ENCODE measurements at places on chromosomes 12 and 14.

DNA sequence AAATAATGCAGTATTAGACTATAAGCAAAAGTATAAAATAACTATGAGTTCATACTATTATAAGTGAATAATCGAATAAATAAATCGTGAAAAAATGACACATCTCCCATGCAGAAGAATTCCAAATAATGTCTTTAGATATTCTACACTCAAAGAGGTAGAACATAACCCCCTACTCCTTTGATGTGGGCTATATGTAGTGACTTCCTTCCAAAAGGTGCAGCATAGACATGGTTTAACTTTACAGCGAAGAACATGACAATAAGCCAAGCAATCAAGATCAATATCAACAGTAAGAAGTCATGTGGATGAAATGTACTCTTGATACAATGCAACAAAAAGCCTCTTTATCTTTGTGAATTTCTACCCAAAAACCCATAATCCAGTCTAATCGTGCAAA lies 46.0 kb upstream of the HIF1A start:
- no peak for DNase-seq

DNA sequence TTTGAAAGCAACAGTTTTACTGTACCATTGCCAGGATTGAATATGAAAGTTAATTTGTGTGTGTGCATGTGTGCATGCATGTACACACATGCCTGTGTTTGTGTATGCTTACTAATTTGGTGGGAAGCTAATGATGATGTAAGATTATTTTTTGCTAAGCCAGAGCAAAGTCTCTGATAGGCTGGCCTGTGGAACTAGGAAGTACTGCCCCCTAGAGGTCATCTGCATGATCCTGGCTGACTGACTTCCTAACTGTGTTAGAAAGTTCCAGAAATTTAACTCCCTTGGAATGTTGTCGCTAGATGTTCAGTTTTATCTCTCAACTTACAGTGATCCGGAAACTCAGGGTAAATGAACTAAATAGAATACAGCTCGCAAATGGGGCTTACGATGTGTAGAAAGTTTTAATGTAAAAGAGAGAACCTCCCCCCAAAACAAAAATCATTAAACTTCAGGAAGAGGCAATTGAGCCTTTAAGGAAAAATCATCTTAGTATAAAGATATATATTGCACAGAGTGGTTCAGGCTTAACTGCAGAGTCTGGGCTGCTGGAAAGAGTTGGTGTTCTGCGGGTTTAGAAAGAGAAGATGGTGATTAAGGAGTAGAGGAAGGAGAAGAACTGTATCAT lies 34.3 kb upstream of the SLC38A1 start:
- no peak for DNase-seq

GRCh38 chr12:112908548-112908947 lies 1.8 kb downstream of the OAS1 start:
- DNase-seq = no peak

DNA sequence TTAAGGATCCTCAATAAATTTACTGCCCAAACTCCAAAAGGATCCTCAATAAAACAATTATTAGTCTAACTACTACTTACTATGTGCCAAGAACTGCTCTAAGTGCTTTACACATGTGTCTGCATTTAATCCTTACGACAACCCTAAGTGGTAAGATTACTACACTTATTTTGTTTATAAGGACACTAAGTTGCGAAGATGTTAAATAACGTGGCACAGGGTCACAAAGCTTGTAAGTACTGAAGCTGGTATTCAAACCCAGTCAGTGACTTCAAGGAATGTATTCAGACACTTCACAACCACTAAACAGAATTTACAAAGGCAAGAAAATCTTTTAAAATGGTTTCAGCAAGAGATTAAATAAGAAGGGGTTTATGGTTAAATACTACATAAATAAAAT lies 13.0 kb downstream of the FERMT2 start:
- DNase-seq = no peak

DNA sequence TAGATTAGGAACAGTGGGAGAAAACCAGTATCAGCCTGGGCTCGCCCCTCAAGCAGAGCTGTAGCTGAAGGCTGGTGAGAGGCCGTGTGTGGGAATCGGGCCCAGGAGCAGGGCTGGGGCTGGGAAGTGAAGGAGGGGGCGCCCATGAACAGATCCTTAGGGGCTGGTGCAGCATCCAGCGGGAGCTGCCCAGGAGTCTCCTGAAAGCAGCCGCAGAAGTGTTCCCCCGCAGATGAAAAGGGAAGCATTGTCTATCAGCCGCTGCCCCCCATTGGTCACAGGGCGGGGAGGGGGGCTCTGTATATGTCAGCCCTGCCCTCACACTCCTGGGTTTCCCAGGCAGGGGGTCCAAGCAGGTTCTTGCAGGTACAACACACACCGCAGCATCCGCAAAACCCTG lies 15.6 kb upstream of the RFLNA start:
- no peak for DNase-seq

DNA sequence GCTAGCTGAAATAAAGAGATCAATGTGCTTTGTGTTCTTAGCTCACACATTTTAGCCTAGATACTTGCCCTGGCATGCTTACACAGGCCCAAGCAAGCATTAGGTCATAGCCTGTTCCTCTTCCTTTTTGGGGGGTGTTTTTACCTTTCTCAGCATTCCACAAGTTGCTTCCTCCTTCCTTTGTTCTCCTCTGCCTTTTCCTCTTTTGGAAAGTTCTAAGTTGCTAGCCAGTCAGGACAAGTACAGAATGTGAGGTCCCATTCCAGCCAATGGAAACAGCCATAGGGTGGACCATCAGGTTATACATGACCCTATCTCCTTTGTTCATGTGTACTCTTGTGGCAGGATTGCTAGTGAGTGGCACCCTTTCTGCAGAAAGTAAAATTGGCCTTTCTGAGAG lies 154.9 kb downstream of the RASSF9 start:
- no peak for DNase-seq
